ENCODE measurements at places on chromosomes 6 and 20.

- DNase-seq: no peak
These were observed 58.0 kb downstream of the ZNF292 start for GRCh38 chr6:87213364-87213763.

GRCh38 chr6:105733556-105734162 lies 330.8 kb upstream of the PREP start:
- DNase-seq: no peak

DNA sequence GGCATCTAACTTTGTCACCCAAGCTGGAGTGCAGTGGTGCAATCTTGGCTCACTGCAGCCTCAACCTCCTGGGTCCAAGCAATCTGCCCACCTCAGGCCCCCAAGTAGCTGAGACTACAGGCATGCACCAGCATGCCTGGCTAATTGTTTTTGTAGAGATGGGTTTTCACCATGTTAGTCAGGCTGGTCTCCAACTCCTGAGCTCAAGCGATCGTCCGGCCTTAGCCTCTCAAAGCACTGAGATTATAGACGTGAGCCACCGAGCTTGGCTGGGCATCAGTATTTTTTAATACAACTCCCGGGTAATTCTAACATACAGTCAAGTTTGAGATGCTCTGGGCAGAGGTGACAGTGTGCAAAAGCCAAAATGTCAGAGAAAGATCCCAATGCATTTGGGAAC lies 73.5 kb downstream of the NFATC2 start:
- no peak for DNase-seq

DNA sequence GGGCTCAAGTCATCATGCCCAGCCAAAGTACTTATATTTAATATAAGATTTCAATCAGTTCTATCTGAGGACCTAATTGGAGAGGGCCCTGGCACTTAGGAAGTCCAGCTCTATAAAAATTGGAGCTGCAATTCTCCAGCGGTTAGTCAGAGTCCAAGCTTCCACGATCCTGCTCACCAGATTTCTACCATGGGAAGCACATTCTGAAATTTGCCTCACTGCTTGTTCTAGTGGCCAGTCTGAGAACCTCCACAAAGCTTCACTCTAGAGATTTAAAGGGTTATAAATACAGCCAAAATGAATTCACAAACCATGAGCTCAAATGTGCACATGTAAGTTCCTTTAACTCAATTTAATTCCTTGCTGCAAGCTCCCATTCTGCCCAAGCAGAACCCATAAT lies 33.5 kb downstream of the PNLDC1 start:
- DNase-seq: no peak

DNA sequence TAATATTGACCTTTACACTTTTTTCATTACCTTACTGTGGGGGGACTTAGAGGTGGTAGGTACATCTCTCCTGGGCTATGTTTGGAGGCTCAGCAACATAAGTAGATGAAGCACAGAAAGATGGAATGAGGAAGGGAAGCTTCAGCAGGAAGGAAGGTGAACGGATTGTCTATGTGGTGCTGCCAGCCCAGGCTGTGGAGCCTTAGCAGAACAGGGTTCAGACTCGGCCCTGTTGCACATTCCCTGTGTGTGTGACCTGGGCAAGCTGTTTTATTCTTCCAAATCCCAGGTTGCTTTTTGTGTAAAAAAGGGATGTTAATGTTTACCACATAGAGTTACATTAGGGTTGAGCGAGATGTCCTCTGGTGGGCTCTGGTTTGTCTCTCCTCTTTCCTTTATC lies 41.2 kb downstream of the ANKS1A start:
- DNase-seq: no peak

DNA sequence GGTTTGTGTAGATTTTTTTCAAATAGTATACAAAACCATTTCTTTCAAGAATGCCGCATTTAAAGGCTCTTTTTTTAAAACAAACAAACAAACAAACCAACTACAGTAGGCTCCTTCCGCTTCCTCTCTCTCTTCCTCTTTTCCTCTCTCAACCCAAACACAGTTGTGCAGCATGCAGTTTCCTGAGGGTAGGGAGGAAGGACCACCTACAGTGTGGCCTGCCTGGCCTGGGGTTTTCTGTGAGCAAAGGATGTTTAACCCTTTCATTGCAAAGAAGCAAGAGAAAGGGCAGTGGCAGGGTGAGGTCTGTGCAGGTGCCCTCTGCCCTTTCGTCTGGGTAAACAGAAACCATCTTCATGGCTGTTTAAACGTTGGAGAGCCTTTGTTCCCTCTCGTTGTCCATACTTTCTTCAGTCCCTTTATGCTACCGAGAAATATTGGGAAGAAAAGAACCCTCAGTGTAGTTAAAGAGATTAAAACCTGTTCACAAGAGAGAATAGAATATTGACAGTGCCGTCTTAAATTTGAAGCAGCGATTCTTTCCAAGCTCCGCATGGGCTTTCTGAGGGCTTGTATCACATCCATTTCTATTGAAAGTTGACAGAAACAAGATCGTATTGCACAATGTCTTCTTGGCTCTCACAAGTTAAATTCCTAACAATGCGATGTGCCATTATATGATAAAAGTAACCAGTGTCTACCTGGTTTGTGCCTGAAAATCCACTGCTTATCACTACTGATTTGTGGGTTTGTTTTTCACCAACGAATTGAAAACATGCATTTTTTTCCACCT lies 215.5 kb upstream of the SNX9 start:
- DNase-seq: no peak

DNA sequence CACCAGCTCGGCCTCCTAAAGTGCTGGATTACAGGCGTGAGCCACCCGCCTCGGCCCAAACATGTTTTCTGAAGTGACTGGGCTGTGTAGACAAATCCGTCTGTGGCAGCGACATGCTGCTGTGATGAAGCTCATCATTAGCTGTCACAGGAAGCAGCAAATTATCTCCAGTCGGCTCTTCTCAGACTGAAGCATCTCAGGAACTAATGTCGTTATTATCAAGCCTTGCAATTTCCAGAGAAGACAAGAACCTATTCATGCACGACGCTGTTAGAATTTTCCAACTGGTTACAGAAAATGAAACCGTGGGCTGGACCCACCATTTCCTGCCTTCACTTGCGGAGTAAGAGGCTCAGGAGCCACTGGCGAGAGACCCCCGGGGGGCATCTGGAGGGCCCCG lies 17.1 kb upstream of the NTSR1 start:
- DNase-seq: no peak

DNA sequence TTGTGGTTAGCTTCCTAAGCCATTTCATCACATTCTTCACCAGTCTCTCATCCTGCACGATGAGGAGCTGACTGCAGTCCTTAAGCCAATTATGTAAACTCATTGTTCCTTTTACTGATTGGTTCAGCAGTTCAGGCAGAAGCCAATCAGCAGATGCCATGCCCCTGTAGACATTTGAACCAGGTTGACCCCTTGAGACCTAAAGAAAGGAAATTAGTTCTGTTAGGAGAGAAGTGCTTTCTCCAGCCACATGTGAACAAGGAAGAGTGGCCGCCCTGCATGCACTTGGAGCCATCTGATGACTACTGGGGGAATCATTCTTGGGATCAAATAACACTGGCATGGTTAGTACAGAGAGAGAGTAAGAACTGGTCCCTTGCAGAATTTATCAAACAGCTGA lies 535.2 kb upstream of the ID4 start:
- DNase-seq: no peak

GRCh38 chr20:47396762-47397476 lies 40.4 kb upstream of the ZMYND8 start:
- no peak for DNase-seq

DNA sequence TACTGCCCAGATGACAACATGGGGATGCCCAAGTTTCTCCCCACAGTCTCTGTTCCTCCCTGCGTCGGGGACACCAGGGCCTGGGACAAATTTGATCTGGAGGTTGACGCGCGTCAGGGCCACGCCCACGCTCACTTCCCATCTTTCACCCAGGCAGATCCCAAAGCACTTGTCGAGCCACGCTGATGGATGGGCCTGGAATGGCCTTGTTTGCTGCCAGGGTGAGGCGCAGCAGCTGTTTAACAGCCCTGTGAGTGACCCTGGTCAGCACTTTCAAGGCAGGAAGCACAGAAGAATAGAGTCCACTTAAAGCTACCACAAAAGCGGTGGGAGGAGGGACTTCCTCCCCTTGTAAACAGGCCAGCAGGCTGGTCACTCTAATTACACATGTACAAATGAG lies 324.7 kb upstream of the JARID2 start:
- no peak for DNase-seq

DNA sequence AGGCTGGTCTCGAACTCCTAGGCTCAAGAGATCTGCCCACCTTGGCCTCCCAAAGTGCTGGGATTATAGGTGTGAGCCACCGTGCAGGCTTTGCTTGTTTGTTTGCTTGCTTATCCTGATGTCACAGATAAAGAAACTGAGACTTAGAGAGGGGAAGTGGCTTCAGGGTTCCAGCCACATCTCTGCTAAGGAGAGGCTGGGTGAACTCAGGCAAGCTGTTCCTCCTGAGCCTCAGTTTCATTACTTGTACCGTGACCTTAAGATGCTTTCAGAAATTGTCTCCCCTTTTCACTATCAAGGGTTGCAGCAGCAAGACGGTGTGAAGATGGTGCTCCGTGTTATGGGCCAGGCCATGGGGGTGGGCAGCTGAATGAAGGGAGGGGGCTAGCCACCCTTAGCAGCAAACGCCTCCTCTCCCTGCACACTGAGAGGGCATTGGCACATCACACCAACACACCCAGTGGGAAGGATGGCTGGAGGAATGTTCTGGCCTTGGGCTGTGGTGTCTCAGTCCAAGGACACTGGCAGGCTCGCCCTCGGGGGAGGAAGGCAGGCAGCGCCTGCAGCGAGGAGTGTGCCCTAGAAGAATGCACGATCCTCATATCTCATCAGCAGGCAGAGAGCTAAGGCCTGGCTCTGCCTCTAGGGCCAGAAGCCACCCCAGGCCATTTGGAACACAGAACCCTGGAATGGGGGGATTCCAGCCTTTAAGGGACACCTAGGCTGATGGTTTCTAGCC lies 48.2 kb upstream of the TLDC2 start:
- DNase-seq: no peak

DNA sequence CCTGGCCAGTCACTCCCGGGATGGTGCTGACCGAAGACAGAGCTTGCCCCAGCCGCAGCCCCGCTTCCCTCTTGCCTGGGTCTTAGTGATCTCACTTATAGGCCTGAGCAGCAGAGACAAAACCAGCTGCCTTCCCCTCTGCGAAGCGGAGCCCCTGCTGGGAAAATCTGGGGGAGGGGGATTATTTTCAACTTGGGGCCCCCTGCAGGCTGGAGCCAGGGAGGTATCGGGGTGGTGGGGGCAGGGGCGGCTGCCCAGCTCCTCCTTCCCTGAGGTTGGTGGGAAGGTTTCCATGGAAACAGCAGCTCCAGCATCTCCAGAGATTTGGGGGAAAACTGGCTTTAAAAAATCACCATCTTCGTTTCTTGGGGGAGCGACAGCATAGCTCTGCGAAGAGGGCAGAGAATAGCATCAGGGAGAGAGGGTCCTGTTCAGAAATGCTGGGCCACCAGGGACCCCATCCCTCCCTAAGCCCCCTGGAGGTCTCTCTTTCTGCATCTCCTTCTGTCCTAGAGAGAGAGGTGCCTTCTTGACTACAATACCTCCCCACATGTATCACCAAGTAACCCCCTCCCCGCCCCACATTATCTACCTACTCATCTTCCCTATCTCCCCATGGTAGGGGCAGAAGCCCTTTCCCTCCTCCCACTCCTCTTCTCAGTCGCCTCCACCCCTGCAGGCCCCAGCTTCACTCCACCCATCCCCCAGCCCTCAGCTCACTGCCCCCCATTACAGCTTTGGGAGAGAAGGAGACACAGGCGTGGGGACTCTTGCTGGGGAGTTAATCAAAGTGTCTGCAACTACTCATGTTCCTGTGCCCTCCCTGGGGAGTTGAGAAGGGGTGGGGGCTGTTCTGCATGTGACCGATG lies 88.4 kb upstream of the CCDC167 start:
- no peak for DNase-seq

DNA sequence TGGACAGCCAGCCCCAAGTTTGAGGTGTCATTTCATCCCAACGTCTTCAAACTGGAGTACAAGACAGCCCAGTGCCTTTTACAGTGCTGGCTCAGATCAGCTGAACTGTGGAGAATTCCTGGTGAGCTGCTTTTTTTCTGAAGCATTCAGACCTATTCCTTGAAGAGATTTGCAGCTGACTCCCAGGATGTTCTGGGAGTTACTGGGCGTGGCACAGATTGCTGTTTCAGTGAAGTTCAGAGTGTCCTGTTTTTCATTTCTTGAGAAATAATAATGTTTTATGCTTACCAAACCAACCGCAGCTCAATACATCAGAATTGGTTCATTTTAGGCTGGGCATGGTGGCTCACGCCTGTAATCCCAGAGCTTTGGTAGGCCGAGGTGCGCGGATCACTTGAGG lies 33.4 kb upstream of the SRPK1 start:
- DNase-seq: no peak

- no peak for DNase-seq
These were observed 170.0 kb downstream of the GRM4 start for GRCh38 chr6:33975661-33976436.

DNA sequence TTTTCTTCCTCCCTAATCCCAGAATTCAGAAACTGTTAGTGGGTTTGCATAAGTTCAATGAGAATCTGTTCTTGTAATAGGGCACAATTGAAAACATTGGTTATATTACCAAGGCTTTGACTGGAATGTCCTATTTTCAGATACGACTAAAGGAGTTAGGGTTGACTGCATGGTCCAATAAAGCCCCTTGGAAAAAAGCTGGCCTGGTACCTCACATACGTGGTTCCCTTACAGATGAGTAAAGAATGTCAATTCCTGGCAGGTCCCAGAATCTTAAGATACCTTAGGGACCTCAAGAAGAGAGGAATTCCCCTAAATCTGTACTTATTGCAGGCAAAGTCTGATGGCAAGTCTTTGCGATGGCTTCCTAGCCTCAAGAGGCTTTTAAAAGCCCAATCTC lies 4.6 kb downstream of the PPDPF start:
- DNase-seq: no peak

GRCh38 chr6:163415620-163416556 lies 1.4 kb downstream of the QKI start:
- DNase-seq: peak; percentile 60

DNA sequence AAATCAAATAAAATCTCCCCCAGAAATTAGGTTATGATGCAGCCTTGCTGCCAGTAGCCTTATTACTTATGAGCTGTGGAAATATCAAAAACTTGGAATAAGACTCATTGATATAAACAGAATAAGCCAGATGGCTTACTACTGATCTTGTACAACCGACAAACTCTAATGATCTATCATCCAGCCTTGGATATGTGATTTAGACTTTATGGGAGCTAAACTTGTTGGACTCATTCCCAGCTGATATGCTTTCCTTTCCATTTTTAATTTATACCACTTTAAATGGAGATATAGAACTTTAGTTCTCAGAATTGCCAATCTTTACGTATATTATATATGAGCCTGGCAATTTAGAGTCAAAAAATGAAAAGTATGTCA lies 5.0 kb downstream of the UST start:
- DNase-seq: no peak

GRCh38 chr6:54361734-54362133 lies 53.5 kb downstream of the TINAG start:
- no peak for DNase-seq

Data from T-helper 1 cell (primary cell).